Cardiac fibroblast (primary cell): ENCODE measurements at places on chromosomes 7 and 10.

DNA sequence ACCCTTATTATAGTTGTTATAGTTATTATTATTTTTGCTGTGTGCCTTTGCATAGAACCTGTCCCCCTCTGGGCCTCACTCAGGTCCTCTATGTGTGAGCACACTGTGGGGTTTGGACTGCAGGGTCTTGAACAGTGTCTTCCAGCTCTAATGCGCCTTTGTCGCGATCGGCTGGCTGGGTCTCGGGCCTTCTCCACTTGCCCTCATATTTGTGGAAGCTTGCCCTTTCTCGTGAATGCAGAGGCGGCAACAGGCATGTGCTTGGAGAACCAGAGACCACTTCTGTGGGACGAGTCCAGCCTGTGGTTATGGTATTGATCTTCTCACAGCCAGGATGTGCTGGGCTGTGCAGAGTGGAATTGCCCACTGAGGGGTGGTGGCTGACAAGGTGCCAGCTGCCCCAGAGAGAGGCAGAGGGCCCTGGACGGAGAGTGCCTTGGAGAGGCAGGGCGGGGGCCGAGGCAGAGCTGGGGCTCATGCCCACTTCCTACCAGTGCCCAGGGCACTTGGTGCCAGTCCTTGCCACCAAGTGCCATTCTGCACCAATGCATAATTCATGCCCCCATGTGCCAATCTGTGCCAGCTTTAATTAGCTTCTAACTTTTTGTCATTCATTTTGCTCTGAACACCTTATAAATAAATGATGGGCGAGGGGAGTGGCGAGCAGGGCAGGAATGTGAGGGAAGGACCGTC lies 6.8 kb upstream of the CDH23 start:
- DNase-seq = no peak

GRCh38 chr7:122884186-122884585 lies 2.1 kb downstream of the CADPS2 start:
- DNase-seq = no peak

- DNase-seq = peak; percentile 66
Observed at GRCh38 chr7:40839881-40840280, 705.1 kb downstream of the SUGCT start.

GRCh38 chr10:116470768-116471415 lies 43.2 kb downstream of the PNLIPRP3 start:
- no peak for DNase-seq

- DNase-seq = no peak
Observed at GRCh38 chr7:82359426-82359825, 84.2 kb downstream of the CACNA2D1 start.

- no peak for DNase-seq
Observed at GRCh38 chr7:97555857-97556421, 175.9 kb upstream of the TAC1 start.

DNA sequence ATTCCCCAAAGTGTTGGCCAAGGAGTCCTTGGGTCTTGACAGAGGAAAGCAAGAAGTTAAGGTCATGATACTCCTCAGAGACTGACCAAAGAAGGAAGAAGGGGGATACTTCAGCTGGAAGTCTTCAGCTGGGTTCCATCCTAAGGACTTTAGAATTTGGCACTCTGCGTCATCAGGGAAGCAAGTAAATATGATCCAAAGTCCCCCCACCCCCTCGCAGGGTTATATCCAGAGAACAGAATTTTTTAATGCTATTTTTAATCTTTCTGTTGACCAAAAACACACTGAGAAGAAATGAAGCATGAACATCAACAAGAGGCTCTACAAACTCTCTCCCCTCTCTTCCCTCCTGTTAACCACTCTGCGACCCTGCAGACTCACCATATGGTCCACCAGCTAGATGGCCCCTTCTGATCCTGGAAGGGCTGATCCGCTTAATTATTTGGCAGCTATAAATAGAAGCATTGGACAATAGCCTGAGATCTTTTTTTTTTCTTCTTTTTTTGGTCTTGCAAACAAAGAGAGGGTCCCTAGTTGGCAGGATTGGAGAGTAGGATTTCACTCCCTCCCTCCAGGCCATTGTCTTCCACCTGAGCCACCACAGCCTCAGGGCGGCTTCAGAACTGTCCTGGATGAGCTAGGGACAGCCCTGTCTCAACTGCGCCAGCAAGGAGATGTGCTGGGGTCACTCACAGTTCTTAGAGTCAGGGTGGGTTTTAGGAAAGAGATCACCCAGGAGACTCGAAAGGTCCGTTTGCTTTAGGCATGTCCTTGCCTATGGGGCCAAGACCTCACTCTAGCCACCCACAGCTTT lies 196.0 kb downstream of the KCNMA1 start:
- no peak for DNase-seq

DNA sequence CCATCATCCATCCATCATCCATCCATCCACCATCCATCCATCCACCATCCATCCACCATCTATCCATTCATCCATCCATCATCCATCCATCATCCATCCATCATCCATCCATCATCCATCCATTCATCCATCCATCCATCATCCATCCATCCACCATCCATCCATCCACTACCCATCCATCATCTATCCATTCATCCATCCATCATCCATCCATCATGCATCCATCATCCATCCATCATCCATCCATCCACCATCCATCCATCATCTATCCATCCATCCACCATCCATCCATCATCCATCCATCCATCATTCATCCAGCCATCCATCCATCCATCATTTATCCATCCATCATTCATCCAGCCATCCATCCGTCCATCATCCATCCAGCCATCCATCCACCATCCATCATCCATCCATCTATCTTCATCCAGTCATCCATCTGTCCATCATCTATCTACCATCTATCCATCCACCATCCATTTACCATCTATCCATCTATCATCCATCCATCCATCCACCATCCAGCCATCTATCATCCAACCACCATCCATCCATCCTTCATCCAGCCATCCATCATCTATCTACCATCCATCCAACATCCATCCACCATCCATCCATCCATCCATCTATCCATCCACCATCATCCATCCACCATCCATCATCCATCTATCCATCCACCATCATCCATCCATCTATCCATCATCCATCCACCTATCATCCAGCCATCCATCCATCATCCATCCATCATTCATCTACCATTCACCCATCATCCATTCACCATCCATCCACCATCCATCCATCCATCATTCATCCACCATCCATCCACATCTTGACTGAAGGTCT lies 153.8 kb downstream of the SH3PXD2A start:
- DNase-seq = no peak

DNA sequence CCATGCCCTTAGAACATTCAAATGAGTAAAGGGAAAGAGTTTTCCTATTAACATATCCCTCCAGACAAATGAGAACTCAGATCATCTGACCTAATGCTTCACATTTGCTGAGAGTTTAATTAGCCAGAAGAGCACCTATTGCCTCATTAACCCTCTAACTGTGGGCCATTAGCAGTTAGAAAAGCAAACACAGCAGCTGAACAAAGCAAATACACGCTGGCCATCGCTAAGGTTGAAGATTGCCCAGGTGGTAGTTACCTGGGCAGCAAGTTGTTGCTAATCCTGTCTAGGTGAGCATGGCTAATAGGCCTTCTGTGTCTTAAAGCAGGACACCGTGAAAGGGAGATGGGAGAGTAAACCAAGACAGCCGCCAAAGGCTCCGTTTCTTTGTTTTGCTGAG lies 49.9 kb upstream of the UCN3 start:
- no peak for DNase-seq

DNA sequence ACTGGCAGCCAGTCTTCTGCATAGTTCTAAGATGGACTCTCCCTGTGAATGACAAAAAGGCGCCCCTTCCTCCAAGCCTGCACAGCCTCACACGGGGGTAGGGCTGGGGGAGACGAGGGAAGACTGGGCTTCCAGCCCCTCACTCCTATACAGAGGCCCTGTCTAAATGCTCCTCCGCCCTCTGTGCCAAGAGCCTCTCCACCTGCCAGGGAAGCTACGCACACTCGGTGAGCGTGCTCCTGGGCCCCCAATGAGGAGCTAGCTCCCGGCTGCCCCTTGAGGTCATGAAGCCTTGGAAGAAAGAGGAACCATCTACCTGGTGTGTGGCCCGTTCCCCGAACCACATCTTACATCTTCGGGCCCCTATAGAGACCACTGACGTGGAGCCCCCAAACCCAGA lies 54.8 kb downstream of the CRTAC1 start:
- DNase-seq = no peak

- no peak for DNase-seq
Observed at GRCh38 chr7:150851492-150852370, 586 bp upstream of the AOC1 start.
